NCI-H82 (cell line): ENCODE measurements at places on chromosomes 4 and X.

- no peak for DNase-seq
Observed at GRCh38 chr4:36420111-36420679, 138.8 kb downstream of the DTHD1 start.

- DNase-seq: no peak
Observed at GRCh38 chrX:54271664-54272063, 86.2 kb downstream of the WNK3 start.

GRCh38 chrX:21373001-21373400 is 1.2 kb upstream of the CNKSR2 start:
- no peak for DNase-seq

DNA sequence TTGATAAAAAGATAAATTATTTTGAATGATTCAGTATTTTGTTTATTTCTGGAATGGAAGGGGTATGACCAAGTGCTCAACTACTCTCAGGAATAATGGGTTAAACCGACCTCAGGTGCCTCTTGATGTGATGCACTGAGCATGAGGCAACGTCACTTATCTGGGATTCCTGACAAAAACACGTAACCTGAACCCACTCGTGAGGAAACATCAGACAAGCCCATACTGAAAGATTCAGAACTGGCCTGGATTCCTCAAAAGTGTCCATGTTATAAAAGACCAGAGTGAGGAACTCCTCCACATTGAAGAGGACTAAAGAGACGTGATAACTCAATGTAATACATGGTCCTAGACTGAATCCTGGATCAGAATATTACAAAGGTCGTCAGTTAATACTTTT is 144.0 kb downstream of the FNIP2 start:
- DNase-seq: no peak

GRCh38 chrX:153445856-153446635 is at the start of gene TREX2:
Gene TREX2, minus strand, starts transcription at chrX:153446056. Its CDS starts 626 bp downstream, at chrX:153445430.
- DNase-seq: no peak

- no peak for DNase-seq
Observed at GRCh38 chr4:73988061-73988460, at the start of gene PPBP. Gene PPBP, minus strand, starts transcription at chr4:73988190. Its CDS starts 87 bp downstream, at chr4:73988103.

GRCh38 chrX:39931529-39932282 is 166.1 kb downstream of the BCOR start:
- DNase-seq: no peak

DNA sequence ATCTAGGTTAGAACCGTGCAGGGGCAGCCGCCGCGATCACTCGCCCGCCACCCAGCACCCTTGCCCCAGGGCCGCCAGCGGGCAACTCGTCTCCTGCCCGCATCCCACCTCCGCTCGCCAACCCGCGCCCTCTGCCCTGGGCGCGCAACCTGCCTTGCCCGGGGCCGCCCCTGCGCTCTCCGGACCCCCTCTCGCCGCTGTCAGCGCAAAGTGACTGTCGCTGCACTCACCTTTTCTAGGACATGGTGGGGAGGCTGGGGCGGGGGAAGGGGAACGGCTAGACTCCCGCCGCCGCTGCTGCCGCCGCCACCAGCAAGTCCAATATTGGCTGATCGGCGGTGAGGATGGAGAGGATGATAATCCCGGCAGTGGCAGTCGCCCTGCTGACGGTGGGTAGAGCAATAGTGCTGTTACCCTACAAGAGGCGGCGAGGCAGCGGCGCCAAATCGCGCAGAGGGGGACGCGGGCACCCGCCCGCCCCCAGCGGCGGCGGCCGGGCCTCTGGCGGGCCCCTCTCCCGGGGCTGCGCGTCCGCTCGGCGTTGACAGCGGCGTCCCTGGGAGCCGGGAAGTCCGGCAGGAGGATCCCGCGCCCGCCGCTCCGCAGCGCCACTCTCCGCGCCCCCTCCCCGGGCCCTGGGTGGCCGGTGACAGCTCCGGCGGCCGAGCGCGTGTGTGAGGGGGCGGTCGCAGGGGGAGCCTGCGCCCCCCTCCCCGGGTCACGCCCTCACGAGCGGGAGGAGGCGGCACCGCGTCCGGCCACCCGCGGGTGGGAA is 2.3 kb upstream of the NR3C2 start:
- peak; percentile 59 for DNase-seq

DNA sequence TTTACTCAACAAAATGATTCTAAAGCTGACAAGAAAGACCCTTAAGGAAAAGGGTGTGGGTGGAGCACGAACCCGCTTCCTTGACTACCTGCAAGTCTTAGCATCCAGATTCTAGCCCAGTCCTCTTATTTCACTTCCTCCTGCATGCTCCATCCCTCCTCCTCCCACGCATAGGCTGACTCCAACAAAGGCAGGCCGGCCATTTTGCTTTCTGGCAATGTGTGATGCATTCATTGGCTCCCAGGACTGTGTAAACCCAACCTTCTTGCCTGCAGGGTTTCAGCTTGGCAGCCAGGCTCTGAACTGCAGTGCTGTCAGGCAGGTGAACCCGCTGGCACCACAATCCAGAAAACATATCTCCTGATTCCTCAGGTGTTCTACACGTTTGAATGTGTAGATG is 39.3 kb downstream of the RTL9 start:
- DNase-seq: no peak

DNA sequence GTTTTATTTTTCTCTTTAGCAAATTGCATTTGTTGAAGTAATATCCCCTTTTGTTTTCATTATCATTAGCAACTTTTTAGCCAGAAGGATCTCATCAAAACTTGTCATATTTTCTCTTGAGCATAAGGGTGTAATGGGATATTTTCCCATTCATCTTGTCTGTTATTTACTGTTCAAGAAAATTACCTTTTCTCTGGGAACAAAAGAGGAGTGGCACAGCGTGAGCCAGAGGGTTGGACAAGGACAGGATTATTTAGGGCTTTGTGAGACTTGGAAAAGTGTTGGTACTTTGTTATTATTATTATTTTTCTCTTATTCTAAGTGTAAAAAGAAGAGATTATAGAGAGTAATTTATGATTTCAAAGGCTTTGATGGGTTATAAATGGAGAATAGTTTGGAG is 135.9 kb downstream of the PRKX start:
- no peak for DNase-seq

GRCh38 chrX:141936080-141936479 is 32.4 kb downstream of the MAGEC1 start:
- peak; percentile 1 for DNase-seq

DNA sequence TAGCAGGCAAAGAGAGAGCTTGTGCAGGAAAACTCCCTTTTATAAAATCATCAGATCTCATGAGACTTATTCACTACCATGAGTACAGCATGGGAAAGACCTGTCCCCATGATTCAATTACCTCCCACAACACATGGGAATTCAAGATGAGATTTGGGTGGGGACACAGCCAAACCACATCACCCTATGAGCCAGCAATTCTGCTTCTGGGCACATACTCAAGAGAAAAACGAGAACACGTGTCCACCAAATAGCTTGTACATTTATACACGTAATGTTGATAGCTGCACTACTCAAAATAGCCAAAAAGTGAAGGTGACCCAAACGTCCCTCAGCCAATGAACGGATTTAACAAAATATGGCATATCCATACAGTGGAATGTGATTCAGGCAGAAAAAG is 94.5 kb upstream of the DHRSX start:
- no peak for DNase-seq

DNA sequence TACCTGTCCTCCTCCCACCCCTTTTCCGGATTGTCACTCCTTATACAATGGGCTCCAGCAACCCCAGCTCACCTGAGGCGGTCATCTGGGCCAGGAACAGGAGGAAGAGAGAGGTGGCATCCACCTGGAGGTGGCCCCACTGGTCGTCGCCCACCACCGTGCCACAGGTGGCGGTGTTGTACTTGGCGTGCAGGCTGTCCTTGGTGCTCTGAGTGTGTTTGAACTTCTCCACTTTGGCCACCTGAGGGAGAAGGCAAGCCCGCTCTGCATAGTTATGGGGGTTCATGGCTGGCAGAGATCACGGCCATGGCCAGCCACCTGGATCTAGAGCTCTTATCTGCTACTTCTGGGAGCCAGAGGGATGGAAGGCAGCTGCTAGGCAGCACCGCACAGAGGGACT is 32.9 kb downstream of the PHKA2 start:
- no peak for DNase-seq

- no peak for DNase-seq
Observed at GRCh38 chrX:119407681-119408080, 8.5 kb downstream of the SLC25A43 start.

GRCh38 chrX:37802028-37802427 is 22.2 kb downstream of the CYBB start:
- no peak for DNase-seq

DNA sequence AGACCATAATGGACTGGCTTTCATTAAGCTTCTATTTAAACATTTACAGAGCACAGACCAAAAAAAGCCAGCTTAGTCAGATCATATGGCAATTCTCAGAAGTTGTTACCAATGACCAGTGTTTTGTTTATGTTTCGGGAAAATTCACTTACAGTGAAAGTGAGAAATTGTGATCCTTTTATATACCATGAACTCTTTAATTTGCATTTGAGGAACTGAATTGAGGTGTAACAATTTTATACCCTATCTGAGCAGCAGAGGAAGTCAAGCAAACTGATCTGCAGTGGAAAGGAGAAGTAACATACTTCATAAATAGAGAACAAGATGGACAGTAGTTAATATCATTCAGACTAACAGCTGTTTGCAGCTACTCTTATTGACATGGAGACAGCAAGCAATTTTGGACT is 97.1 kb downstream of the TMA16 start:
- DNase-seq: no peak

DNA sequence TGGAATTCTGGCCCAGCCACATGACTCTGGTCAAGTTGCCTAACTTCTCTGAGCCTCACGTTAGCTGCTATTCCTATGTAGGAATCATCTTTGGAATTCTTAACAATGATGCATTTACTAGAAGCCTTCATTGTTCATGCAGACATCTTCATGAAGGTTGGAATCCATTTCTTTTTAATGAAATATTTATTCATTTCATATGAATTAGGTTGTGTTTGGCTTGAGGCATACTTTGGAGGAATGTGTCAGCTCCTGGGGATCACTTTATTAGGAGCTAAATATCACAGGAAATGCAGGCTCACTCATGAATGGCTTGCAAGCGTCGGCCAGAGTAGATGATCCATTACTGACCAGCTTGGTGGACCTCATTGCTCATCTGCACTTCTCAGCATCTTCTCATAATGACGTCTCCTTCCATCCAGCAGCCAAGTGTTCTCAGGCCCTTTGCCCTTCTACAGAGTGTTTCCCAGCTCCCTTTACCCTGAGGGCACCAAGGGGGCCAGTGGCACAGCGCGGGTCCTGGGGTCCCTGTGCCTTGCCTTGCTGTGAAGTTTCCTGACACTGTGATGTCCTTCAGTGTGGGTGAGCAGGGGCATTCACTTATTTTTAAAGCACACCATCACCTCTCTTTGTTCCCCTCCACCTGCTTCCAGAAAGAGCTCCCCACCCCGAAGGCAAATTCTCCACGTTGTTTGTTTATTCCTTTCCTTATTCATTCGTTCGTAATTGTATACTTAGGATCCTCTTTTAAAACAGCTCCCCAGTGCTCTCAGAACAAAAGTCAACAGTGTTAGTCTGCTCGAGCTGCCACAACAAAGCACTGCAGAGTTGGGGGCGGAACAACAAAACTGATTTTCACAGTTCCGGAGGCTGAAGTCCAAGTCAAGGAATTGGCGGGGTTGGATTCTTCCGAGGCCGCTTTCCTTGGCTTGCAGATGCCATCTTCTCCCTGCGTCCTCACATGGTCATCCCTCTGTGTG is 106.8 kb downstream of the STK32B start:
- no peak for DNase-seq

- peak; percentile 74 for DNase-seq
Observed at GRCh38 chr4:140755774-140756318, 339 bp downstream of the TBC1D9 start.

DNA sequence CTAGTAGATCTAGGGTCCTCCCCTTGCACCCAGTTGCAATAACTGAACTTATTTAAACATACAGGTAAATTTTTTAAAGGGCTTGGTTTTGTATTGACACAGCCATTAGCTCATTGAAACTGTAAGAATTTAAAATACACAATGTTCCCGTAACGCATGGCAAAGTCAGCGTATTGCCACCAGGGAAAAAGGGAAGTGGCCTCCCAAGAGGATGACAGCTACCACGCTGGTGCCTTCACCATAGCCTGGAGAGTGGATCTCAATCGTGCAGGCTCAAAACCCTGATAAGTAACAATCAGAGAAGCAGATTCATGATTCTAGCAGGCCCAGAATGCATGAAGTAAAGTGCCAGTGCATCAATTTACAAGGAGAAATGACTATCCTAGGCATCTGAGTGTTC is 49.4 kb upstream of the RELL1 start:
- no peak for DNase-seq

GRCh38 chr4:118285931-118286330 is 66.9 kb downstream of the PRSS12 start:
- no peak for DNase-seq

DNA sequence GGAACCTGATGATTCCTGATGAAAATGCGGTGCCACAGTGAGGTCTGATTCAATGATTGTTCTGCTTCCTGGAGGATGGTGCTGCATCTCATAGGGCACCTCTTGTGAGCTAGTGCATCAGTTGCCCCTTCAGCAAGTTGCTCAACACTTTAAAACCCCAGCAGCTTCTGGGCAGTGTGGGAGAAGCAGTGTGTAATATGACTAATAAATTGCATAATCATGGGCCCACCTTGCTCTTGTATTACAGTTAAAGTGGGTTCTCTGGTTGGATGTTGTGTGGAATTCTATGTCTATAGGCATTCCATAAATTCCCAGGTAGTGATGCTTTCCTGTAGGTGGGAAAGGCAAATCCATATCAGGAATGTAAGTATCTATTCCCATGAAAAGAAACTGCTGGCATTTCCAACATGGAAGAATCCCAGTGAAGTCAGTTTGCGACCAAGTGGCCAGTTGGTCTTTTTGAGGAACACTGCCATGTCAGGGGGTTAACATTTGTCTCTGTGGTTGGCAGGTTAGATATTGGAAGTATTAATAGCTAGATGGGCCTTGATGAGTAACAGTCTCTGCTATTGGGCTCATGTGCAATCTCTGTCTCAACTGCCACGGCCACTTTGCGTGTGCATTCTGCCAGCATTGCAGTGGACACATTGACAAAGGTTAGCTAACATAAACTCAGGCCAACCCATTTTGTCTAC is 121.1 kb upstream of the OTUD4 start:
- no peak for DNase-seq

DNA sequence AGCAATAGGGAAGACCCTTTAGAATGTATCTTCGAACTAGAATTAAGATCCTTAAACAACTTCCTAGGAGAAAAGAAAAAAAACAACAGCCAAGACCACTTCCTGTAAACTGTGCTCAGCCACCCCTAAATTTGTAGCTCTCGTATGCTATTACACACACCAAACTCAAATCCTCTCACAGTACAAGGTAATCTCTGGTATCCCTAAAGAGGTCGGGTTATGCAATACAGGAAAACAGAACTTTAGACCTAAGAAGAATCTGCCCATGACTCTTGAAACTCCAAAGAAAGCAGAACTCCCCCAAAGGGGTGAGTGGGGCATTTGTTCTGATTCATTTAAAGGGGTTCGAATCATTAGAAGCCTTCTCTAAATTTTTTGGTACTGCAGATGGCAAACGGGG is 170.9 kb upstream of the CASK start:
- DNase-seq: no peak
